A549 treated with RU486 at 1 μM for 4 hours (cell line): ENCODE measurements at places on chromosomes 3 and 15. TPM values are rescaled to one million over a fixed set of nuclear protein-coding genes. Genes with fewer than 3 reads are reported as not detected.

Gene ITIH1
- total RNA-seq = not detected in 5 replicates

Gene TBL1XR1
- 19.9 to 25.9 TPM (median 20.2 TPM) in 5 replicates for total RNA-seq

Gene ADGRG7
- not detected in 5 replicates for total RNA-seq

Gene NME9
- not detected in 5 replicates for total RNA-seq

Gene SLC12A6
- 4.7 to 6.9 TPM (median 6.6 TPM) in 5 replicates for total RNA-seq

Gene SLC2A2
- total RNA-seq = not detected in 5 replicates

Gene ZNF717
- 2.0 to 3.0 TPM (median 2.6 TPM) in 5 replicates for total RNA-seq

Gene FSD2
- total RNA-seq = not detected in 5 replicates

Gene HRG
- total RNA-seq = not detected in 5 replicates

Gene GOLGA8S
- 0.09 to 0.16 TPM (median 0.14 TPM) in 5 replicates for total RNA-seq

Gene GOLGA8G
- total RNA-seq = not detected in 5 replicates

Gene ACAN
- total RNA-seq = 0.14 to 0.21 TPM (median 0.20 TPM) in 5 replicates

Gene TMEM158
- total RNA-seq = 13.1 to 29.5 TPM (median 23.7 TPM) in 5 replicates

Gene CBLB
- total RNA-seq = 9.2 to 14.0 TPM (median 12.7 TPM) in 5 replicates

Gene MRAS
- 7.1 to 12.2 TPM (median 8.5 TPM) in 5 replicates for total RNA-seq

Gene SEMA3F
- 6.6 to 12.1 TPM (median 10.9 TPM) in 5 replicates for total RNA-seq

Gene TM4SF1
- 1,132 to 2,057 TPM (median 1,686 TPM) in 5 replicates for total RNA-seq

Gene PLEKHO2
- 5.0 to 6.4 TPM (median 5.6 TPM) in 5 replicates for total RNA-seq
